Activated naive CD8-positive, alpha-beta T cell treated with anti-CD3 and anti-CD28 coated beads, Interleukin-2, amount 10 ng/mL, durations not matched to agents 7 days and 5 days (primary cell): ENCODE measurements at places on chromosomes 1 and 21. TPM values are rescaled to one million over a fixed set of nuclear protein-coding genes. Genes with fewer than 3 reads are reported as not detected.

ELAPOR1 gene
- total RNA-seq: 5.3 TPM

- peaks cover 2% of the 10 kb centered on the region for H3K36me3 ChIP-seq
- H3K27ac ChIP-seq: no peak overlapping the region
These were observed 36.5 kb downstream of the C4BPA start for GRCh38 chr1:207140536-207140935.

DNA sequence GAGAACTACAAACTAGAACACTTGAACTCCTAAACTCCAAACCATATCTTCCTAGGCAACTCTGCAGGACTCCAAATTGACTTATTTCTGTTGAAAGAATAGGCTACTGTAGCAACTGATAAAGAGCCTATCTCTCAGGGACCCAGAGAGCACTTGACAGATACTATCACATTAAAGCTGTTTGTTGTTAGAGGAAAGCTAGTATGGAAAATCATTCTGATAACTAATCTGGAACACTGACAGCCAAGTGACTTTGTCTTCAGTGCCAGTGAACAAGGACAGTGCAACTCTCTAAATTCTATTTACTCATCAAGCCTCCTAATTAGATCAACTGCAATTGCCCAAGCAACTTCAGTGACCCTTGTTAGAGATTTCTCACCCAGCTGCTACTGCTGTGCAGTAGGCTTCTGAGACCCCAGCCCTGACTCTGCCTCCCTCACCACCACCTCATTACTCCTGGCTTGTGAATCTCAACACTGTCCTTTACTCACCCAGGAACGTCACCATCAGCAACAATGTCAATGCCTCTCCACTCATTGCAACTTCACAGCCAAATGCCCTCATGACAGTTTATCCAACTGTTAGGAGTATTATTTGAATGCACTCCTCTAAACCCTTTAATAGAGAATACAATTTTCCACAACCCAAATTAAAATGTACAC lies 7.4 kb upstream of the RGS13 start:
- no peaks in the 10 kb centered on the region for H3K36me3 ChIP-seq
- peaks cover 3% of the 10 kb centered on the region for H3K27me3 ChIP-seq
- H3K4me1 ChIP-seq: no peaks in the 10 kb centered on the region

- H3K27ac ChIP-seq: no peak overlapping the region
- H3K4me1 ChIP-seq: no peaks in the 10 kb centered on the region
- no peak overlapping the region for H3K4me3 ChIP-seq
- H3K36me3 ChIP-seq: no peaks in the 10 kb centered on the region
These were observed 348.6 kb upstream of the ZP4 start for GRCh38 chr1:238239343-238239742.

DNA sequence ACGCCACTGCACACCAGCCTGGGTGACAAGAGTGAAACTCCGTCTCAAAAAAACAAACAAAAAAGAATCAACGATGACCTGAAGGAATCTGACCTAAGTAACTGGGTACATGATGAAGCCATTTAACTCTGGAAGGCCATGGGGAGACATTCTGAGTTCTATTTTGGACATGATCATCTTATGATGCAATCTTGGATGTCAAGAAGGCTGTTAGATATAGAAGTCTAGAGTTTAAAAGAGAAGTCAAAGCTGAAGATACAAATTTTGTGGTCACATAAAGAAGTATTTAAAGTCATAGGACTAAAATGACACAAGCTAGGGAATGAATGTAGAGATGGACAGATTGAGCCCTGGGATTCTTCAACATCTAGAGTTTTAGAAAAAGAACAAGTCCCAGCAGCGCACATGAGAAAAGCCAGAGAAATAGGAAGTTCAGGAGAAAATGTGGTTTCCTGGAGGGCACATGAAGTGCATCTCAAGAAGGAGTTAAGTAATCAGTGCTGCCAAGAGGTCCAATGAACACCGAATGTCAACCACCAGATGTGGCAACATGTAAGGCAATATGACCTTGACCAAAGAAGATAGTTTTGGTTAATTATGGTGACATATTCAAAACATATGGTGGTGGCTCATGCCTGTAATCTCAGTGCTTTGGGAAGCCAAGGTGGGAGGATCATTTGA lies 26.8 kb downstream of the ELK4 start:
- peaks cover 35% of the 10 kb centered on the region for H3K36me3 ChIP-seq
- H3K27me3 ChIP-seq: no peaks in the 10 kb centered on the region
- no peak overlapping the region for H3K4me3 ChIP-seq
- H3K27ac ChIP-seq: no peak overlapping the region
- DNase-seq: no peak
- H3K4me1 ChIP-seq: peaks cover 14% of the 10 kb centered on the region

GRCh38 chr1:30748098-30748698 lies 9.4 kb downstream of the LAPTM5 start:
- peak overlapping the region; percentile 96 for H3K27ac ChIP-seq
- no peak for DNase-seq
- peaks cover 25% of the 10 kb centered on the region for H3K36me3 ChIP-seq
- H3K4me1 ChIP-seq: peaks cover 89% of the 10 kb centered on the region

DNA sequence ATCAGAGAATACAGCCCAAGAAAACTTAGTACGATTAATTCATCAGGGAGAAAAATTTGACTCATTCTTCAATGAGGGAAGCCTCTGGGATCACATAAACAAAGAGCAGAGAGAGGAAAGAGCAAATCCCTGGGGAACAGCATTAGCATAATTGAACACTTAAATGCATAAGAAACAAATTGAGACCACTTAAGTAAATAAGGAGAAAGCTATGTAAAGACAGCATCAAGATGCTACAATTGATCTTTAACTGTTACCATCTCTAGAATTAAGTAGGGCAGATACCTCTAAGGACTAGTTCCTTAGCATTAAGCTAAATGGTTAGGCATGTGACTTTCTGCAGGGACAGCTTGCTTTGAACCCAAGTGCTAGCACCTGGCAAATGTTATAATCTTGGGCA lies 265.1 kb upstream of the NEGR1 start:
- H3K4me1 ChIP-seq: no peaks in the 10 kb centered on the region
- no peaks in the 10 kb centered on the region for H3K36me3 ChIP-seq
- DNase-seq: no peak
- H3K4me3 ChIP-seq: no peak overlapping the region
- no peaks in the 10 kb centered on the region for H3K27me3 ChIP-seq

DNA sequence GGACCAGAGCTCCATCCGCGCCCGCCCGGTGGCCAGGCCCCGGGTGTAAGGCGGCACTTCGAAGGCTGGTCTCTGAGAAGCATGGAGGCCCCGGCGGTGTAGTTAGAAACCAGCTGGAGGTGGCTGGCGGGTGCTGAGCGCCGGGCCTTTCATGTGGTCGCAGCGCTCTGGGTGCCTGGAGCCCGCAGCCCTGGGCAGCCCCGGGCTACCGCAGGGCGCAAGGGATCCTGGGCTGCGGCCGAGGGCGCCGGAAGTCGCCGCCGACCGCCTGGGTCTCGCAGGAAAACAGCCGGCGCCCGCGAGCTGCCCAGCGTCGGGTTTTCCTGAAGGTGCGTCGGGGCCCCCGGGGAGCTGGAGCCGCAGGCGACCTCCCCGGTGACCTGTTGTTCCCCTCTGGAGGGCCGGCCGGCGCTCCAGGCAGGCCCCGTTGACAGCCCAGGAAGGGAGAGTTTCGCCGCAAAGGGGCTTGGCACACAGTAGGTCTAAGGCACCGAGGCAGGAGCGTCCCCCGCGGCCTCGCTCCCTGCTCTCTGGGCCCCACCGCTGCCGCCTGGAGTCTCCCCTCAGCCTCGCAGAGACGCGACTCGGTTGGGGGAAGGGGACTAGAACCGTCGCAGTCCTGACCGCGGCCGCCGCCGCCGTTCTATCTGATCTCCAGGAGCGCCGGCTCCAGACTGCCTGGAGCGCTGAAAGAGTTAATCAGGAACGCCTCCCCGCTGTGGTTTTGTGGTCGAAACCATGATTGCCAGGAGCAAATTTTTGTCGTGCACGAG lies 2.7 kb downstream of the GRHL3 start:
- H3K4me3 ChIP-seq: peak overlapping the region; percentile 76
- H3K27ac ChIP-seq: peak overlapping the region; percentile 8
- peaks cover 91% of the 10 kb centered on the region for H3K27me3 ChIP-seq
- peak; percentile 83 for DNase-seq

DNA sequence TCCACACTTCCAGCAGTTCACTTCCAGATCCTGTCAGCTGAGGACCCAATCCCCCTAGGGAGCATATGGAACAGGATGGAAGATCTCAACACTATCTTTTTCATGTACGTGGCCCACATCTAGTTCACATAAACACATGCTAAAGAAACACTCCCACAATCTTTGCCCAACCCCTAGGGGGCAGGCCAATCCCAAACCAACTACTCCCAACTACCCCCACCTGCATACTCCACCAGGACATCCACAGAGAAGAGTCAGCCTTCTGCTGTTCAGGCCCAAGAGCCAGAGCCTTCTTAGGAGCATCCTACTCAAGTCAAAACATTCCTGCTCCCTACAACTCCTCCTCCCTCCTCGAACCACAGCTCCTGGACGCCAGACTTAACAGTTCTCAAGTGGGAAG lies 5.6 kb upstream of the SLC5A9 start:
- no peak overlapping the region for H3K27ac ChIP-seq
- no peaks in the 10 kb centered on the region for H3K36me3 ChIP-seq
- peaks cover 6% of the 10 kb centered on the region for H3K27me3 ChIP-seq
- DNase-seq: no peak
- no peak overlapping the region for H3K4me3 ChIP-seq
- H3K4me1 ChIP-seq: no peaks in the 10 kb centered on the region

DNA sequence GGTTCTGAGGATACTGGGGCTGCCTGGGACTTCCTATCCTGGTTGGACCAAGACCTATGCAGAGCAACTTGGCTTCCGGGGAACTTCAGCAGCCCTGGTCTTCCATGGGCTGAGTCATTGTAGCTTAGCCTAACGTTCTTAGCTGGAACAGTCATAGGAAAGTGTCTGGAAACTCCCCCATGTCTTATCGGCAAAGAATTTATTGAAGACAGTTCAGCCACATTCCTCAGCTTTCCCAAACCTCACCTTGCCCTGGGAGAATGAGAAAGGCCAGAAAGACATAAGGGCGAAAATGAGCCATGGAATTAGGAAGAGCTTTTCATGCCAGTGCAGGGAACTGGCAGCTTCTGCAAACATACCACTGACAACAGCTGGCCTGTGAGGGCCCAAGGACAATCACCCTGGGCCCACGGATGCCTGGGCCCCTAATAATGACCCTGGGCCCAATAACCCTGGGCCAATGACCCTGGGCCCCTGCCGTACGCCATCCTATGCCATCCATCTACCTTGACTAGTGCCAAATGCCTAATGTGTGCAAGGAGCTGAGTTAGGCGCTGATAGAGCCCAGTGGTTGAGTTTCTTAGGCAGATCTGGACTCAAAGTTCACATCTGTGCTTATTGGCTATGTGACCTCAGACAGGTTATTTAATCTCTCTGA lies 114.4 kb upstream of the GADD45A start:
- H3K27me3 ChIP-seq: peaks cover 2% of the 10 kb centered on the region
- no peaks in the 10 kb centered on the region for H3K4me1 ChIP-seq
- H3K4me3 ChIP-seq: no peak overlapping the region
- no peaks in the 10 kb centered on the region for H3K36me3 ChIP-seq
- H3K27ac ChIP-seq: no peak overlapping the region

CYP4X1 gene
- total RNA-seq: not detected

GRCh38 chr1:9263276-9263855 lies 28.8 kb downstream of the H6PD start:
- no peak for DNase-seq
- H3K4me1 ChIP-seq: peaks cover 7% of the 10 kb centered on the region
- no peak overlapping the region for H3K27ac ChIP-seq
- H3K27me3 ChIP-seq: no peaks in the 10 kb centered on the region

P3H1 gene
- total RNA-seq: 44.1 TPM

- no peak for DNase-seq
- peaks cover 3% of the 10 kb centered on the region for H3K27me3 ChIP-seq
- H3K27ac ChIP-seq: no peak overlapping the region
- H3K36me3 ChIP-seq: no peaks in the 10 kb centered on the region
These were observed 299.9 kb upstream of the PLXNA2 start for GRCh38 chr1:208544053-208544452.

PPP1R15B gene
- total RNA-seq: 77.8 TPM

DNA sequence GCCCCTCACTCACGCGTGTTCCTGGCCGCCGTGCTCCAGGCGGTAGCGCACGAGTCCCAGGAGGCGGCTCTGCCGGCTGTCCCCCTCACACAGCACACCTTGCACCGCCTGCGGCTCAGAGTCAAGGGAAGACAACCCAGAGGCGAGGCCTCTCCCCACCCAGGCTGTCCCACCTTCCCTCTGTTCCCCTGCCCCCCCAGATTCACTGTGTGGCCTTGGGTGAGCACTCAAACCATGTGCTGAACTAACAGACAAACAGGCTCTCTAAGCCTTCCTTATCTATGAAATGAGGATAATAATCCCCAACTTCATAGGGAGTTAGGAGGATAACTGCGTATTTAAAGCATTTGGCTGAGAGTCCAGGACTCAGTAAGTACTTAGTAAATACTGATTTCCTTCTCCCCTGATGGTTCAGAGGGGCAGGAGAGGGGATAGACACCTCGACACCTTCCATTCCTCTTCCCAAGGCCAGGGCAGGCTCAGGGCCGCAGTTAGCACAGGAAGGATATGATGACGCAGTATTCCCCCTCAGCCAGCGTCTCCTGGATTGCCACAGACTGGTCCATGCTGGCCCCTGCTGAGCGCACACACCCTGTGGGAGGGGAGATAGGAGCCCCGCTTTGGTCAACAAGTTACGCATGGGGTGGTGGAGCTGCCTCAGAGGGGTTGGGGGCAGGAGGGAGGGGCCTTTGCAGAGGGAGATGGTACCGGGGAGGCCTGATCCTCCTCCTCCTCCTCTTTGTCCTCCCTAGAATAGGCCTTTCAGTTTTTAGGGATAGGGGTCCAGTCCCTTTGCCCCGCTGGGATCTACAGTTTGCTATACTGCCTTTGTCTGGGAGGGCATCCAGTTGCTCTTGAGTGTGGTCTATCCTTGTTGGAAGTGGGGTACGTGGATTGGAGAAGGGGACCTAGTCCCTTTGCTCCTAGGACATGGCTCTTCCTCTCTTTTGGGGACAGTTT lies 830 bp downstream of the INPP5B start:
- peak; percentile 33 for DNase-seq
- peaks cover 12% of the 10 kb centered on the region for H3K4me1 ChIP-seq
- H3K36me3 ChIP-seq: peaks cover 7% of the 10 kb centered on the region
- H3K27me3 ChIP-seq: no peaks in the 10 kb centered on the region

GRCh38 chr1:94693029-94693428 lies 127.1 kb upstream of the SLC44A3 start:
- no peak overlapping the region for H3K4me3 ChIP-seq
- no peak for DNase-seq
- no peaks in the 10 kb centered on the region for H3K36me3 ChIP-seq
- peaks cover 37% of the 10 kb centered on the region for H3K27me3 ChIP-seq
- no peak overlapping the region for H3K27ac ChIP-seq

DNA sequence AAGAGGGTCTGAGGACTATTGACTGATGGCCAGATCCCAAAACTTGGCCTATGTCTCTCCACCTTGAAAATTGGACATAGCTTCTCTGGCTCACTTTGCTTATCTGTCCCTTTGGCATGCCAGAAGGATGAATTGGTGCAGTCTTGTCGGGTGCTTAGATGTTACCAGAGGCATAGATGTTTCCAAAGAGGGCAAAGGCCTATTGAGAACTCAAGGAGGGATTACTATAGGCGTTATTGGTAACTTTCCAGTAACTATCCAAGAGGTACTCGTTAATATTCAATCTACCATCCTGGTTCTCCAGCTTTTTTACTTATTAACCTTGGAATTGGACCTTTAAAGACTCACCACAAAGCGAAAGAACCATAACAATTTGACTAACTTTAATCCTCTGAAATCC lies 368.3 kb upstream of the ESRRG start:
- peaks cover 19% of the 10 kb centered on the region for H3K27me3 ChIP-seq
- no peak for DNase-seq
- no peaks in the 10 kb centered on the region for H3K36me3 ChIP-seq
- H3K4me1 ChIP-seq: no peaks in the 10 kb centered on the region
- H3K4me3 ChIP-seq: no peak overlapping the region

TMPRSS3 gene
- total RNA-seq: 10.7 TPM

MXRA8 gene
- total RNA-seq: 1.2 TPM

GRCh38 chr1:195740862-195741261 lies 867.4 kb downstream of the KCNT2 start:
- no peak overlapping the region for H3K27ac ChIP-seq
- no peaks in the 10 kb centered on the region for H3K27me3 ChIP-seq
- H3K4me3 ChIP-seq: no peak overlapping the region
- H3K4me1 ChIP-seq: no peaks in the 10 kb centered on the region
